ENCODE measurements at places on chromosomes 2 and 18.

- peak; percentile 44 for DNase-seq
Observed at GRCh38 chr18:77108001-77108692, 24.4 kb downstream of the MBP start.

DNA sequence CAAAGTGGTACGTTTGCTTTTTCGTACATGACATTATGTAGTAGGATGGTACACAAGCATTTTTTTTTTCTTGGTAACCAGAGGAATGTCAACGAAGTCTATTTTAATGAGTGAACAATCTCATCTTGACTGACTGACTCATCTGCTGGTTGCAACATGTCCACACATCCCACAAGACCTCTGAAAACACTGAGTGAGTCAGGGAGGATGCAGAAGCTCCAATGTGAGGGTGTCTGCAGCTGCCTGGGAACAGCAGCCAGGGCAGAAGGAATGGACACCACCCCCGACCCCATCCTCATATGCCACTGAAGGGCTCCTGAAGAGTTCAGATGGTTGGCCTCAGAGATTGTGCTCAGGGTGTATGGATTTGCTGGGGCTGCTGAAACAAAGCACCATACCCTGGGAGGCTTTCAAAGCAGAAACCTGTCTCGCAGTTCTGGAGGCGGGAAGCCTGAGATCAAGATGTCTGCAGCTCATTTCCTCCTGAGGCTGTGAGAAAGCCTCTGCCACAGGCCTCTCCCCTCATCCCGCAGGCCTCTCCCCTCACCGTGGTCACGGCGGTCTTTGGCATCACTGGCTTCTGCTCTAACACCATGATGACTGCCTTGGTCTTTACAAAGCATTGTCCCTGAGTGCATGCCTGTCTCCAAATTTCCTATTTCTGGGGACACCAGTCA is 124.6 kb downstream of the LRATD1 start:
- DNase-seq = no peak

GRCh38 chr18:37649930-37650329 is 84.3 kb upstream of the CELF4 start:
- DNase-seq = no peak

- no peak for DNase-seq
Observed at GRCh38 chr2:42071791-42072190, 24.0 kb downstream of the PKDCC start.

DNA sequence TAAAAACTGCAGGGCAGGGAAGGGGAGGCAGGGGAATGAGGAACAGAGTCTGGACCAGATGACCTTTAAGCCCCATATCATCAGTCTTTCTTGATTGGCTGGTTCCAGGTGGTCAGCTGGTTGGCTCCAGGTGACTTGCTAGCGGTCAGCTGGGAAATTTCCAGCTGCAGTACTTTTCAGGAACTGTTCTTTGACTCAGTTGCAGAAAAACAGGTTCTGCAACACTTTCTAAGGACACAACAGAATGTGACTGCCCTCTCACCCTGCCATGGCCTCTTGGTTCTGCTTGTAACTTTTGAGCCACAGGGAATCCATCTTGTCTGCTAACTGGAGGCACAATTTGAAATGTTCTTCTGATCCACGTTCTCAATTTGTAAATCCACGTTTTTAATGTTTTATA is 278.3 kb upstream of the LRATD1 start:
- no peak for DNase-seq

GRCh38 chr2:24424387-24424786 is 64.1 kb upstream of the ITSN2 start:
- no peak for DNase-seq

DNA sequence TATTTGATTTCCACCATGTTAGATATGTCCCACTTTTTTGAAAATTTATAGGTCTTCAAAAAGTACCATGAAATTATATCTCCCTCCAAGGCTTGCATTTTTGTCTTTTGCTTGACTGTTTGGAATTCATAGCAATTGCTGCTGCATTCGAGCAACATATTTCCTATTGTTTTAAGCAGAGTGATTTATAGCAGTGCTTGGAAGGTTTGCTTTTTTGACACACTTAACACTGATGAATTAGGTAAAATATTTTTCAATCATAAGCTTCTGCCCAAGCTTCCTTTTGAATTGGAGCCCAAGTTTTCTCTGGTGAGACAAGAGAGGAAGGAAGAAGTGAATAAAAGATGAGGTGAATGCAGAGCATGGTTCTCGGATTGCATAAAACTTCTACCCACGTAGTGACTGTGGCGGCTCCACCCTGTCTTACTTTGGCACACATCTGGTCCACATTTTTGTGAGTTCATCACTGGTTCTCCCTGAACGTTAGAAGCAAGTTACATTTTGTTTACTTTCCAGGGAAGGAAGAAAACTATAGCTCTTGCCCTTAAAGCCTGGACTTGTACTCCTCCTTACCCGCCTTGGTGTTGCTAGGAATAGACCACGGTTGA is 667.0 kb downstream of the TSN start:
- DNase-seq = no peak

- no peak for DNase-seq
Observed at GRCh38 chr2:75828826-75829225, 118.1 kb upstream of the GCFC2 start.

DNA sequence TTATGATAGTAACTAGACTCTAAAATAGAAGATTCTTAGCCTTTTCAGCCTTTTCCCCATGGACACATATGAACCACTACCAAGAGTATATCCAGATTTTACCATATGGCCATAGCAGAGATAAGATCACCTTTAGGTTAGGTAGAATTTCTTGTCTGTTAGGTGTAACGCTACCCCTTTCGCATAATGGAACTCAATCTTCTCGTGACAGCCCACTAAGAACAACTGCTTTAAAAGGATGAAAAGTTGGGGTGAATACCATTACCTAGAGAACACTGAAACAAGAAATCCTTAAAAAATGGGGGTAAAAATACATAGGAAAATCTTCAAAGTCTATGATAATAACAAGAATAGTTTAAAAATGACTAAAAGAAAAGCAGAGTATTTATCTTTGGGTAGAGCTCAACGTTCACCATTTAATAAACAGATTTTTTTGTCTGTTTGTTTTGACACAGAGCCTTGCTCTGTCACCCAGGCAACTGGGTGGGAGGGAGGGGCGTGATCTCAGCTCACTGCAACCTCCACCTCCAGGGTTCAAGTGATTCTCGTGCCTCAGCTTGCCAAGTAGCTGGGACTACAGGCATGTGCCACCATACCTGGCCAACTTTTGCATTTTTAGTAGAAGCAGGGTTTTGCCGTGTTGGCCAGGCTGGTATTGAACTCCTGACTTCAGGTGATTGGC is 67.2 kb downstream of the VIL1 start:
- no peak for DNase-seq

- DNase-seq = peak; percentile 12
Observed at GRCh38 chr2:33110461-33110860, 163.7 kb downstream of the LTBP1 start.

DNA sequence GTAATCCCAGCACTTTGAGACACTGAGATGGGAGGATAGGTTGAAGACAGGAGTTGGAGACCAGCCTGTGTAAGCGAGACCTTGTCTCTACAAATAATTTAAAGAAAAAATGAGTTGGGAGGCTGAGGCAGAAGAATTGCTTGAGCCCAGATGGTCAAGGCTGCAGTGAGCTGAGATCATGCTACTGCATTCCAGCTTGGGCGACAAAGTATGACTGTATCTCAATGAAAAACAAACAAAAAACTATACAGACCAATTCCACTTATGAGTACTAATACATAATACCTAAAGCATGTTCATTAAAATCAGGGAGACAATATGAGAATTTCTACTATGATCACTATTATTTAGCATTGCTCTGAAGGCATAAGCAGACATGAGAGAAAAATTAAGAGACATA is 12.6 kb downstream of the RNF149 start:
- no peak for DNase-seq

DNA sequence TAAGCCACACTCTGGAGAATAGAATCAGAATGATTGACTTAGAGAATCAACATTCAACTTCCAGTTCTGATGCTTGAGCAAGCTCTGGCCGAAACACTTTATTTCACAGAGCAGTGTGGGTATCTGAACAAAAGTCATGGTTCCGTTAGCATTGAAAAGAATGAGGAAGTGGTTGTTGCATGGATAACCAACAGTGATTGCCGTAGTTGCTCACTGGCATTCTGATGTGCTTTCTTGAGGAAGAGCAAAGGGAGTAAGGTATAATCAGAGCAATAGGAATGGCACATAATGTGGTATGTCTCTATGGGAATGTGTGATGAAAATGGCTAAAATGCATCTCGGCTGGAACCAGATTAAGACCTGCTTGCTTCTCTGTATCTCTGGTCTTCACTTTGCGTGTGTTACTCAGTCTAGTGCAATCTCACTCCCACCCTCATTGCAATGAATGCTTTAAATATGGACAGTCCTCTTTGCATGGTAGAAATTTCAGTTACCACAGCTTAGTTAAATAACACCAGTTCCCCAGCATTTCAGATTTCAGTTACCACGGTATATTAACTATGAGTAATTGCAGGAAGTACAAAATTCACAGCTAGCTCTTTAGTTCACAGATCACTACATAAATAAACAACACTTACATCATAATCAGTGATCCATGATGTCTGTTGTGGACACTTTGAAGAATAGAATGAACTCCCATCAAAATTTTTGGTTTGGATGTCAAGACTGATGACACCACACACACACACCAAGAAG is 7.8 kb upstream of the RAB12 start:
- DNase-seq = no peak

Data from DMS79 treated with DMSO at 0.1 percent for 48 hours (cell line).